A549 treated with RU486 at 1 μM for 4 hours (cell line): ENCODE measurements at places on chromosomes 1 and 21. TPM values are rescaled to one million over a fixed set of nuclear protein-coding genes. Genes with fewer than 3 reads are reported as not detected.

The CHIT1 gene
- not detected in 5 replicates for total RNA-seq

The DIRAS3 gene
- 0.86 to 1.4 TPM (median 1.3 TPM) in 5 replicates for total RNA-seq

The ZNF697 gene
- 1.3 to 2.1 TPM (median 1.9 TPM) in 5 replicates for total RNA-seq

The APOBEC4 gene
- total RNA-seq = not detected in 5 replicates

The ALX3 gene
- total RNA-seq = not detected in 5 replicates

The PLPP3 gene
- 25.1 to 31.5 TPM (median 30.0 TPM) in 5 replicates for total RNA-seq

The POU3F1 gene
- total RNA-seq = 0.11 TPM in 1 of 5 replicates, not detected in the others

The BARHL2 gene
- total RNA-seq = not detected in 5 replicates

The AADACL4 gene
- not detected in 5 replicates for total RNA-seq

The MEGF6 gene
- 5.0 to 13.2 TPM (median 9.8 TPM) in 5 replicates for total RNA-seq

The CD84 gene
- not detected in 5 replicates for total RNA-seq

The FNBP1L gene
- 7.5 to 20.5 TPM (median 18.3 TPM) in 5 replicates for total RNA-seq

The SELP gene
- not detected in 5 replicates for total RNA-seq

The TGFB2 gene
- total RNA-seq = 22.2 to 28.2 TPM (median 23.6 TPM) in 5 replicates

The KDM1A gene
- 80.1 to 87.4 TPM (median 83.1 TPM) in 5 replicates for total RNA-seq

The GCSAML gene
- not detected in 5 replicates for total RNA-seq

The MNDA gene
- not detected in 5 replicates for total RNA-seq

The RGS7 gene
- total RNA-seq = 0.07 to 0.10 TPM (median 0.10 TPM) in 3 of 5 replicates, not detected in the others
